IPS-NIHi11 (cell line): ENCODE measurements at places on chromosomes 5 and 9.

DNA sequence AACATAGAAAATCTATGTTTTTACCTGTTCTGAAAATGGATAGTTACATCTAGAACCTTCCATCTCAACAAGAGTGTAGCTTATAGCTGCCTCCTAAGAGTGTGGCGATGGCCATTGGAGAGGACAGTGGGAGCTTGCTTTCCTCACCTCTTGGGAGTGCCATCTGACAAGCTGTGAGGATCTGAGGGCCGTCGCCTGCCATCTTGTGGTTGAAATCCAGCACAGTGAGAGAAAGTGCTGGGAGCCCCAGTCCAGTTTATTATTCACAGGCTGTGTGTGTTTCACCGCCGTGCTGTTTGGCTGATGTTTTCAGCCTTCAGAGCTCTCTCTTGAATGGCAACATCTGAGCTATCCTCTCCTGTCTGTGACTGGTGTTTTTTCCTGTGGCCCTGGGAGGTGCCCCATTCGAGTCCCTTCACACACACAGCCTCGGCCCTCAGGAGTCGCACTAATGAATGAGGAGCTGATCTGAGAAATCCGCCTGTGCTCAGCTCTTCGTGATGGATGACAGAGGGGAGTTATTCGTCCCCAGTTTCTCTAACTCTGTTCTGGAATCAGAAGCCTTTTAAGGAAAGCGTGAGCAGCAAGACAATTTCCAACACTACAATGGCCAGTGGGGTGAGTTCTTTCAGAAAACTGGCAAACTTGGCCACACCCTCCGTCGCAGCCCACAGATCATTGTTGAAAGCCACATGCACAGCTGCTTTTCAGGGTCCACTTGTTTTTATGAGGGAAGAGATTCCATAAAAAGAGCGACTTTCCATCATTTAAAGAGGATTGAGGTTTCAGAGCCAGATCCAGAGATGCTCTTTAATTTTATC lies 170.3 kb downstream of the PDZD2 start:
- peak; percentile 87 for DNase-seq

DNA sequence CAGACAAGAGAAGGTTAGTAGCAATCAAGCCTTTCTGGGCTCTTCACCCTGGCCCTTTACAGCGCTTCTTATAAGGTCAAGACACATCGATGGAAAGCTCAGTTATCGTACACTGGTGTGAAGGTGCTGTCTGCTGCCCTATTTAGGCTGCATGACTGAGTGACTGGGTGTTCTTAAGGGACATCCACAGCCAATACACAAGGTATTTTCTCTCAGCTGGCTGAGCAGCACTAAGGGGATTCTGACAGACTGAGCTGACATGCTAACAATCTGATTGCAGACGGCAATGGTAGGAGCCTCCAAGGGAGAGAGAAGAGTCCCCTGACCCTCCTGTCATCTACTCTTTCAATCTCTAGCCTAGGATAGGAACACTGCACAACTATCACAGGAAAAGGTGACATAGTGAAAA lies 577.9 kb downstream of the ISL1 start:
- DNase-seq, result no peak

GRCh38 chr5:138448481-138449398 lies 9.9 kb downstream of the REEP2 start:
- peak; percentile 72 for DNase-seq

DNA sequence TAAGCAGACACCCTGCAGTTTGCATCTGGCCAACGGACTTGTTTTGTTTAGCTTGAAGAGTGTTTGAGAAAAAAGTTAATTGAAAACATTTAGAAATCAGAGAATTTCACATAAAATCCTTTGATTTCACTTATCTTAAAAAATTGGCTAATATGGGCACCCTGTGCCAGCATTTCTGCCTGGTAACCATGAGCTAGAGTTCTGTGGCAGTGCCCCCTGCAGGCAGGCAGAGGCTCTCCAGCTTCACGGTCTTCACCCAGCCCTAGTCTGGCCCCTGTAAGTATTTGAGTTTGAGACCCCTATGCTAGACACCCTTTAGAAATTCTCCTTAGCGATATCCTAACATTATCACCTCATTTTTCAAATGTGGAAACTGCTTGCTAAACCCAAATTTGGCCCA lies 18.8 kb upstream of the FANCC start:
- peak; percentile 53 for DNase-seq

- peak; percentile 93 for DNase-seq
Observed at GRCh38 chr5:124651663-124652513, 94.6 kb downstream of the ZNF608 start.
